ENCODE measurements at places on chromosomes 5 and 9.

GRCh38 chr5:39668980-39669379 is 244.2 kb upstream of the DAB2 start:
- DNase-seq = no peak

GRCh38 chr5:107952450-107952849 is 281.7 kb upstream of the EFNA5 start:
- no peak for DNase-seq

- DNase-seq = no peak
Measured at GRCh38 chr5:131366428-131366827, 102.6 kb downstream of the CDC42SE2 start.

DNA sequence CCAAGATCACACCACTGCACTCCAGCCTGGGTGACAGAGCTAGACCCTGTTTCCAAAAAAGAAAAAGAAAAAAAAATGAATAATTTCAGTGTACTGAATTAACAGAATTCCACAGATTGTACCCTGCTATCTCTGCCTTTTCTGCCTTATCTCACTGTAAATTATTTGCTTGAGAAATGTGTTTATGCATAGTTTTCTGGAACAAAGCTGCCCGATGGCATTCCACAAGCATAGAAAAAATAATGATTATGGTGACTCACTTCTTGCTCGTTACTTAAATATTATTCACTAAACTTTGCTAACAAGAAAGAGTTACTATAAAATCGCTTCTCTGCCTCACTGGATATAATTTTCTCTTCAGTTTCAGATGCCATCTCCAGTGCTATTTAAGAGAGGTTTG is 88.7 kb upstream of the FAM169A start:
- peak; percentile 75 for DNase-seq

- DNase-seq = no peak
Measured at GRCh38 chr9:78448960-78449673, 152.2 kb downstream of the PSAT1 start.
